ENCODE measurements at places on chromosomes 11 and 22.

- DNase-seq, result no peak
Observed at GRCh38 chr11:7077101-7077500, 11.7 kb upstream of the RBMXL2 start.

DNA sequence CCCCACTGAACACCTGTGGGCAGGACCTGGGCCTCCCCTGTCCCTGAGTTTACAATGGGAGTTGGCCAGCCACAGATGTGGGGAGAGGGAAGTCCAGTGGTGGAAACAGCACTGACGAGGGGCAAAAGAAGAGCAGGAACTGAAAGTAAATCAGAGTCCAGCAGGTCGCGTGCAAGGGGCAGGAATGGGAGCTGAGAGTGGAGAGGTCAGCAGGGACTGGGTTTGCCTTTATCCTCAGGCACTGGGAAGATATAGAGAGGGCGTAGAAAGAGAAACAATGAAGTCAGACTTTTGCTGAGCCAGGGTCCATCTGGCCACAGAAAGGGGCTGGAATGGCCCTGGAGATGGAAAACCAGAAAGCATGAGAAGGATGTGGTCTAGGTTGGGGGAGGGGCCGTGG lies 8.5 kb downstream of the P2RY6 start:
- no peak for DNase-seq

DNA sequence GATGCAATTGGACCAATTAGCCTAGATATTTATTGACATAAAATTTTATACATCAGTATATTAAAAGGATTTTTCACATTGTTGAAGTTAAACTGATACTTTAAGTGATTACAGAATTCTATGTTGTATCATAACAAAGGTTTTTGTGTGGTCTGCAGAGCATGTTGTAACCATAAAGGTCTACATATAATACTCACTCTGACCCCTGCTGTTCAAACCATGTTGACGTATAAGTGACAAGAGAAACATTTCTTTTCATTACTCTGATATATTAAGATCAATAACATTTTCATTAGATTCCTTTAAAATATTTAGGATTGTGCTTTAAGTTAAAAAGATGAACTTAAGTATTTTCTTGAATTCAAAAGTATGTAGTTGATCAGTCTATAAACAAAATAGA lies 63.9 kb downstream of the GAS2 start:
- peak; percentile 1 for DNase-seq

- no peak for DNase-seq
Observed at GRCh38 chr11:70503468-70504221, 105.3 kb downstream of the CTTN start.

- no peak for DNase-seq
Observed at GRCh38 chr22:48490500-48491411, 1336.9 kb downstream of the BRD1 start.

- no peak for DNase-seq
Observed at GRCh38 chr11:96203567-96204365, 139.2 kb downstream of the MAML2 start.

DNA sequence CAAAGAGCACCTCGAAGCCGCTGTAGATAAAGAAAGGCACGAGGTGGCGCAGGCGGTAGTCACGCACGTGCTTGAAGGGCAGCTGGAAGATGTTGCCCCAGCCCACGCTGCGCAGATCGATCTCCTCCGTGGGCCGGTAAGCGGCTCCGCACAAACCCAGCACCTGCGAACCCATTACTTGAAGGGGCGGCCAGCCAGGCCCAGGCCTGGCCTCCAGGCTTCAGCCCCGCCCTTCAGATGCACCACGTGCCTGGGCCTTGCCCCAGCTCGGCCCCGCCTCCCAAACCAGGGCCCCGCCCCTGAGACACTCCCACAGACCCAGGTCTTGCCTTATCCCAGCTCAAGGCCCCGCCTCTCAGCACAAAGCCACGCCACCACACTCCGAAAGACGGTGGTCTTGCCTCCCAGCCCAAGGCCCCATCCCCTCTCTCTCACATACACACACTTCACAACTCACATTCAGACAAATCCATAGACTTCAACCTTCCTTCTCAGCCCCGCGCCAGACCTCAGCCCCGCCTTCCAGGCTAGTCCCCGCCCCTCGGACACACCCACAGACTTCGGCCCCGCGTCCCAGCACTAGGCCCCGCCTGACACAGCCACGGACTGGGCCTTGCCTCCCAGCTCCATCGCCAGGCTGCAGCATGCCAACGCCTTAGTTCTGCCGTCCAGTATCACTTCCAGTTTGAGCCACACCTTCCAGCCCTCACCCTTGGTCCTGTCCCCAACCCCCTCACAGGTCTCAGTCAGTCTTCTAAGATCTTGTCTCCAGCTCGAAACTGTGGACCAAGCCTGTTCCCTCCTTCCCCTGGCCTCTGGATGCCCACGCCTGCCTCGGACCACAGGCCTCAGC lies 7.0 kb downstream of the UNC93B1 start:
- DNase-seq, result no peak

DNA sequence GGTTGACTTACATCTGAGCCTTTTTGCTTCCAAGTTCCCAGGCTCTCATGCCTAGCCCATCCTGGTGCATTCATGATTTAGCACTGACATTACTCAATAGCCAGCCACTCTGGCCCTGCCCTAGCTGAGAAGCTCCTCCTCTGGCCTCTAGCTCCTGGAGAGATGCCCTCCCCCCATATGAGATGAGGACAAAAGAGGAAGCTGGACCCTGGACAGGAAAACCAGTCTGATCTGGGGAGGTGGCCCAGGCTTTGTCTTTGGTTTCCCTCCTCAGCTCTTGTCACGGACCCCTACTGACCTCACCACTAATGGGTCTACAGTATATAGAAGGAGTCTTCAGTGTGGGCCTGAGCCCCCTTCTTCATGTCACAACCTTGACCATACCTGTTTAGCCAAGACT lies 3.0 kb downstream of the RHOG start:
- no peak for DNase-seq

- no peak for DNase-seq
Observed at GRCh38 chr22:49925525-49926128, 7.2 kb downstream of the CRELD2 start.

All from IMR-90 (cell line).